CD4-positive, alpha-beta T cell treated with Interleukin-1 beta for 1 hour (primary cell): ENCODE measurements at places on chromosomes 5 and 9.

DNA sequence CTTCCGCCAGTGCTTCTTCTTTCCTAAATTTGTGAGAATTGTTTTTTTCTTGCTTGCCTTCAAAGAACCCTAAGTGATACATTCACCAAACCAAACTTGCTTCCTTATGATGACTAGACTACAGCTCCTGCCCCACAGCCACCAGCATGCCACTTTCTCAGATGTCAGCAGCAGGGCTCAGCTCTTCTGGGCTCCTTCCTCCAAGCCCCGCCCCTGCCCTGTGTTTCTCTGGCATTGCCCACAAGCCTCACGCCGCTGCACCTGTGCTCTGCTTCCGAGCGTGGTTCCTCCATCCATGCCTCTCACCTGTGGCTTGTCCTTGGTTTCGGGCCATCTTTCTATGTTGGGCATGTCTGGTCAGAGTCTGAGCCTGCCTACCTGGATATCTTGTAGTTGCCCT, 10.6 kb downstream of the UNC5A start:
- no peak for DNase-seq

DNA sequence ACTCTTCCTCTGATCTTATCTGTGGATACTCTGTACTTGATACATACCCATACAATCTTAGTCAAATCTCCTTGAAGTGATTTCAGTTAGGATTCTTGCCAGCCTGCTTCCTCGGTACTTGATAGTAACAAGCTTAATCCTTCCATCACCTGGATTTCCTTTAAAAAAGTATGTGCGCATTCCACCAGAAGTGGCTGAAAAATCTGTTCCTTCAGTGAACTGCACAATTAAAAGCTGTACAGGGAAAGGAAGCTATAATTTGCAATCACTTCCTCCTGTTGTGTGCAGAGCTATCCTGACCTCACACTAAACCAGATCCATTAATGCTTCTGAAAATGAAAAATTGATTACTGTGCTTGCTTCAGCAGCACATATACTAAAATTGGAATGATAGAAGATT, 47.3 kb downstream of the PWWP2A start:
- DNase-seq, result no peak

DNA sequence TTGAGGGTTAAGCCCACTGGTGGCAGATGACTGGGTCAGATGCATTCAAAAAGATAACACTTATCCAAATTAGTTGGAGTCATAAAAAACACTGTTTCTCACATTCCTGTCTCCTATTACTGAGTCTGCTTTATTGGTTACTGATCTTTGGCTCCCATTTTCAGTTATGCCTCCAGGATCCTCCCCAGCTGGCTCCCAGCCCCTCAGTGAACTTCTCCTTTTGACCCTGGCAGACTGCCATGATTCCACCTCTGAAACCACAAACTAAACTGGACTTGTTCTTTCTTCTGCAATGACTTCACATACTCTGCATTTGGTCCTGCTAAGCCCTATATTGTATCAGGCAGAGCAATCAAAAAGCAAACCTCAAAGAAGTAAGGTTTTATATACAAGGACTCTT, 860.8 kb upstream of the DMAC1 start:
- peak; percentile 43 for DNase-seq

DNA sequence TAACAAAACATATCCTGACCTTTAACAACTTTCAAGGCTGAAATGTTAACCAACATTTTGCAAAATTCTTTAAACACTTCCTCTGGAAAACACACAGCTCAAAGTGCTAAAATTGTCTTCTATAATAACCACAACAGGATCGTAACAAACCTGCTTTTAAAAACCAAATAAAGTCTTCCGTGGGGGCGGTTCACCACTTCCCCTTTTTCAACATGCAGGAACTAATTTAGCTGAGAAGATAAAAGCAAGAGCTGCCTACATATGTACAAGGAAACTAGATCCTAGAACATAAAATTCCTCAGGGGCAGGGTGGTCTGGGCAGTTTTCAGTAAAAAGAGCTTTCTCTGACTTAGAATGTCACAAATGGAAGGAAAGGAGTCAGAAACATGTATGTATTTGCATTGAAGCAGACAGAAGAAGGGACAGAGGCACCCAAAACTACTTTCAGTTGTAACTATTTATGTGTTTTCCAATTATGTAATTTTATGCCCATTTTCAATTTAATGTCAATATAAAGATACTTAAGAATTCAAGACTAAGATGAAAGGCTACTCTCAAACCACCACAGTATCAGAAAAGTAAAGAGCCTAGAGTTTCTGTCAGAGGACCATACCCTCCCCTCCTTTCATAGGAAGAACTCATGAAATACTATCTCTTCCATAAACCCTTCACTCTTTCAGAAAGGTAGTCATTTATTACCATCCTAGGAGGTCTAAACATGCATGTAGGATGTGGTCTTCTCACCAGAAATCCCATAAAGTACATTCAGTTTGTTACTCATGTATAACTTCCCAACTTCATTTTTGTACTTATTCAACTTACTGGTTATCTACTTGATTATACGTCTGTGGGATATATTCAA, 185.9 kb upstream of the RASA1 start:
- peak; percentile 41 for DNase-seq

- no peak for DNase-seq
Observed at GRCh38 chr5:122770477-122770876, 4.4 kb upstream of the SNX2 start.

DNA sequence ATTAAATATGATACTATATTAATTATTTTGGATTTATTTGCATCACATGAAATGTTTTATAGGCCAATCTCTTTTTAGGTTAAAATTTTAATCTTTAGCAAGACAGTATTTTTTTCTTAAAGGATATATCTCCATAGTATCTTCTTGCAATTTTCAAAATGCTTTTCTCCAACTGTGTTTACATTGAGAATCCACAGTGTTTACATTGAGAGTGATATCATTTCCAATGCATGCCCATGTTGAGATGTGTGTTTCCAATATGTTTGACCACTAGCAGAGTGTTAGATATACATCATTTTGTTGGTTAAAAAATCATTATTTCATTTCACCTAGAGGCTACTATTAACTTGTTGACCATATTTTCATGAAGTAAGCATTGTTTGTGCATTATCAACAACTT, 17.3 kb downstream of the VCAN start:
- no peak for DNase-seq

GRCh38 chr5:130520211-130520610, 615.9 kb downstream of the CHSY3 start:
- DNase-seq, result no peak

DNA sequence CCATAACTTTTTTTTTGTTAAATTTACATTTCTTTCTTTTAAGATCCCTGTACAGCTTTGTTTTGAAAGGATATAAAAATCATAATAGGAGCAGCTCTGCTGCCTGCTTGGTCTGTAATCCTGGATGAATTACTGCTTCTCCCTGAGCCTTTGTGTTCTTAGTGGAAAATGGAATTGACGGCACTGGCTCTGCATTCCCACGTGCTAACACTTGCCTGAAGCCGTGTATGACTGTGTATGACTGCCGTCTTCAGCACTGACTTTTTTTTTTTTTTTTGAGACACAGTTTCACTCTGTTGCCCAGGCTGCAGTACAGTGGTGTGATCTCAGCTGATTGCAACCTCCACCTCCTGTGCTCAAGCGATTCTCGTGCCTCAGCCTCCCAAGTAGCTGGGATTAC, 4.8 kb downstream of the THG1L start:
- DNase-seq, result no peak

DNA sequence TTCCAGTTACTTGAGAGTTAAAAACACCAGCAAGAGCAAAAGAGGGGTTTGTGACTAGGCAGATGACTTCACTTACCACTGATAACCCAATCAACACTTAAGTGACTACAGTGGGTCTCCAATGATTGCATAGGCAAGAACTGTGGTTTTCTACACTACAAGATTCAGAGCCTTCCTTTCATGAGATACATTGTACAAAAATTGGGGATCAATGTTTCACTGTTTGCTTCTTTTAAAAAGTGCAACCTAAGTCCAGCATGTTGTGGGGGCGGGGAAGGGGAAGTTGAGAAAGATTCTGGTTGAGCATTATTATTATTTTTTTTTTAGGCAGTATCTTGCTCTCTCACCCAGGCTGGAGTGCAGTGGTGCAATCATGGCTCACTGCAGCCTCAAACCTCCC, 3.6 kb downstream of the IQGAP2 start:
- no peak for DNase-seq

GRCh38 chr5:4773827-4774317, 366.3 kb upstream of the ADAMTS16 start:
- DNase-seq, result no peak

DNA sequence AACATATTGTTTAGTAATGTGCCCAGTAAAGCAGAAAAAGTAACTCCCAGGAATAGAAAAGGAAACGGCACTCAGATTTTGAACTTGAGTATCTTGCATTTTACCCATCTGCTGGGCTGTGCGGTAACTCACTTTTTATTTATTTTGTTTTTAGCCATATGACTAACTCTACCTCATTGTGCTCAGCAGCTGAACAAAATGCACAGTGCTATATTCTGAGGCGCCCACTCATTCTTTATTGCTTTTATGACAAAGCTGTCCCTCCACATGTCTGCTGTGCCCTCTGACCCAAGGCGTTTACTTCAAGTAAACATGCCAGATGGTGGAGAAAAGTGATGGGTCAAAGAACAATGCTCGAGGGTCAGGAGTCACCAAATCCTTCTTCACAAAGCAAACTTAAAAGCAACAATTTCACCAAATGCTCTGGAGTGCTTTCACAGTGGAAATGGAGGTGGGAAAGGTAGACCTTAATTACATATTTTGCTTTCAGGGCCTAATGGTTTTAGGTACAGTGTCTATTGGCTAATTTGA, 215.2 kb upstream of the ELAVL2 start:
- no peak for DNase-seq

GRCh38 chr5:33891788-33892619, at the start of gene ADAMTS12:
Gene ADAMTS12 (minus strand): TSS chr5:33891990. CDS start chr5:33891856, 134 bp downstream.
- no peak for DNase-seq

GRCh38 chr9:109586993-109587392, 88.9 kb upstream of the PTPN3 start:
- no peak for DNase-seq

GRCh38 chr5:14783691-14784090, 87.9 kb downstream of the ANKH start:
- DNase-seq, result no peak

DNA sequence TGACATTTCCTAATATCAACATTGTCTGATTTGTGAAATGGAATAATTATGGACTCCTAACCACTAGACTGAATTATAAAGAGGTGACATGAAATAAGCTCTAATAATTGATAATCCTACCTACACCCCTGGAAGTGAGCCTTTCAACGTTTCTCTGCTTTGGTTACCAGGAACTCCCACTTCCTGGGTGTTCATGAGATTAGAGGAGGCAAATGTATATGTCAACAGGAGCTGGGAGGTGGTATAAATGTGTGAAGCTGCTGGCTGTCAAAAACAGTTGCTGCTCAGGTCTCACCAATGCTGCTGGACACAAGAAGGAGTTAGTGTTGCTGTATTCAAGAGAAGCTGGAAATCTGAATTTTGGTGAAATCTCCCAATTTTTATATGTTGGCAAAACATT, 96.8 kb downstream of the CAMK4 start:
- DNase-seq, result no peak

GRCh38 chr5:32439086-32439642, 5.4 kb downstream of the ZFR start:
- DNase-seq, result no peak

GRCh38 chr5:93054424-93055163, 526.4 kb downstream of the NR2F1-AS1 start:
- no peak for DNase-seq

- no peak for DNase-seq
Observed at GRCh38 chr9:33781736-33782135, 13.6 kb upstream of the PRSS3 start.

- DNase-seq, result peak; percentile 80
Observed at GRCh38 chr9:32571969-32572899, 725 bp downstream of the NDUFB6 start.

DNA sequence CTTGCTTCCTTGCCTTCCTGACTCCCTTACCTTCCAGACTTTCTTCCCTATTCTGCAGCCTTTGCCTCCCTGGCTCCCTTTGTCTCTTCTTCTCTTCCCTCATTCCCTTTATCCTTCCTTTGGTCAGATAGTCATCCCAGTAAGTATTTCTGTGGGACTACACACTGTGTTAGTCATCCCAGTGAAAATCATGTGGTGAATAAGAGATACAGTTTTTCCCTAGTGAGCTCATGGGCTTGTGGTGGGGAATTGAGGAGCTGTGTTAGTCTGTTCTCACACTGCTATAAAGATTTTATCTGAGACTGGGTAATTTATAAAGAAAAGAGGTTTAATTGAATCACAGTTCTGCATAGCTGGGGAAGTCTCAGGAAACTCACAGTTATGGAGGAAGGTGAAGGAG, 109.8 kb upstream of the EDIL3 start:
- no peak for DNase-seq
